ENCODE measurements at places on chromosomes 7 and 10.
A peak's percentile ranks its signal among the peaks of the same experiment; 100 is the strongest.

- DNase-seq: peak; percentile 15
These were observed 17.5 kb downstream of the CFAP69 start for GRCh38 chr7:90262438-90262837.

DNA sequence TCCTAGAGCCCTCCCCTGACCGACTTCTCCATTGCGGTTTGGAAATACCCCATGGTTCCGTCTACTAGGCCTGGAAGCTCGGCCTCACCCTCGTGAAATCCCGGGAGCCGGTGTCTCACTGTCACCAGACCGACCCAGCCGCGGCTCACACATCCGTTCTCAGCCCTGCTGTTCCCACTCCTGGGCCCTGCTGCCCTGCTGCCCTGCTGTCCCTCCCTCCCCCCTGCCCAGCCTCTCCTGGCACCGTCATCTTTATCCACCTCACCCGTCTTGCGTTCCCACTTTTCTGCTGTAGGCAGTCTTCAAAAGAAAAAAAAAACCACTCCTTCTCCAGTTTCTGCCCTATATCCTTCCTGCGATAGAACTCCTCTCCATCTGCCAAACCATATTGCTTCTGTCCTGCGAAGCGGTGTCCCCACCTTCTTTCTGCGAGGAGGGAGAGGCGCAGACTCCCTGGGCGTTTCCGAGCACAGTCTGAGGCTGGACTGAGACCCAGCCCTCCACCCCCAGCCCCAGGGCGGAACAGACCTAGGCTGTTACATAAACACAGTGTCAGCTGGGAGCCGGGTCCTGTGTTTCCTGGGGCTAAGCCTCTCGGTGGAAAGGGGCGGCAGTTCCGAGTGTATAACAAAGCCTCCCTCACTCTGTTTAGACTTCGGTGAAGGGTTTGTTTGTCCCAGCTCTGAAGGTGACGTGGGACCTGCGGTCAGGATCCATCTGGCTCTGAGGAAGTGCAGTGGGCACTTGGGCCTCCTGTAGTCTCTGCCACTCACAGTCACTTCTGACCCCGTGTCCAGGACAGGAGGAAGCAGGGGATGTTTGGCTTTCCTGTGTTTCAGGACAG is 2.8 kb downstream of the AGAP3 start:
- DNase-seq: peak; percentile 68

- peak; percentile 72 for DNase-seq
These were observed 6.5 kb upstream of the NANOS1 start for GRCh38 chr10:119022846-119023552.

GRCh38 chr7:79008786-79009185 is 444.7 kb downstream of the MAGI2 start:
- no peak for DNase-seq

GRCh38 chr10:52818019-52818418 is 45.4 kb upstream of the MBL2 start:
- no peak for DNase-seq

- no peak for DNase-seq
These were observed 286.0 kb downstream of the RNLS start for GRCh38 chr10:88297103-88297502.

DNA sequence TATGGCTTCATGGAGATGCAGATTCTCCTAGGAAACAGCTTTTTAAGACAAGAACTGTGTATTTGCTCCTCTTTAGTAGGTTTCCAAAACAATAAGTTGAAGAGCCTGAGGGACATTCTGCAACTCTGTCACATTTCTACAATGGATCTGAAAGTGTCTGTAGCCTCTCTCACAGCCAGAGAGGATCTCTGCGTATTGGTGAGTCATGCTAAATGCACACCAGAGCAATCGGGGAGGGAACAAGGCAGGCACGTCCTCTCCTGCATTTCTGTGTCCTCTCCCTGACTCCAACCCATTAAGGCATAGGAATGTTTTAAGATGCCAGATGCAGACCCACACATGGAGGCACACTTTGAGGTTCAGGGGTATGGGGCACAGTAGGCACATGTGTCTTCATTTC is 1126.4 kb upstream of the GHITM start:
- no peak for DNase-seq

GRCh38 chr7:151367284-151367683 is 25.7 kb downstream of the NUB1 start:
- DNase-seq: peak; percentile 41

GRCh38 chr10:101769541-101770180 is 6.3 kb downstream of the FGF8 start:
- peak; percentile 8 for DNase-seq

DNA sequence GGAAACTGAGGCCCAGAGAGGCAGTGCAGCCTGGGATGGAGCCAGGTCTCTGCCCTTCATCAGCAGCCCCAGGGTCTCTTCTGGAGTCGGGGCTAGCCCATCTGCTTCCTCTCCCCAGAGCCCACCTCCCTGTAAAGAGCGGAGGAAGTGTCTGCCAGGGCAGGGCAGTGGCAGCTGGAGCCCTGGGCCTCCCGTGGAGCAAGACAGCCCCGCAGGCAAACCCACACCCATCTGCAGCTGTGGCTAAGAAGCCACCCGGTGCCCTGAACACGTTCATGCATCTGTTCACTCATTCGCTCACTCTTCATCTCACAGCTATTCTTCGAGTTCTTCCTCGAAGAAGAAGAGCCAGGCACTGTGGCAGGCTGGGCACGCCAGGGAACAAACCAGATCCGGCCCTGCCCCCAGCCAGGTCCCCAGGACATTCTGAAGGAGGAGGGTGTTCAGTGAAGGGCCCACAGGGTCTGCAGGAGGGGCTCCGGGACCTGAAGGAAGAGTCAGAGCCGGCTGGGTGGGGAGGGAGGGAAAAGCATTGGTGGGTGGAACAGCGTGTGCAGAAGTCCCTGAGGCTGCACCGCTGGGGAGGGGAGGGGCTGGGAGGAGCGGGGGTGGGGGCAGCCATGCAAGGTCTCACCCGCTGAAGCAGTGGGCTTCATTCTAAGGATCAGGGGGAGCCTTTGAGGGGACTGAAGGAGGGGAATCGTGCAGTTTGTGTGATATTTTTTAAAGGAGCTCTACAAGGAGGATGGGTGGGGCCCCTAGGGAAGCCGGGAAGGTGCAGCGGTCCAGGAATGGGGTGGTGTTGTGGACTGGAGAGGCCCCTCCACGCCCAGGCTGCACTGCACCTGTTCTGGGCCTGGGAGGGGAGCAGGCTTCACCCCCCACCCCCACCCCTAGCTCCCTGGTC is 99.1 kb downstream of the UNCX start:
- DNase-seq: no peak

DNA sequence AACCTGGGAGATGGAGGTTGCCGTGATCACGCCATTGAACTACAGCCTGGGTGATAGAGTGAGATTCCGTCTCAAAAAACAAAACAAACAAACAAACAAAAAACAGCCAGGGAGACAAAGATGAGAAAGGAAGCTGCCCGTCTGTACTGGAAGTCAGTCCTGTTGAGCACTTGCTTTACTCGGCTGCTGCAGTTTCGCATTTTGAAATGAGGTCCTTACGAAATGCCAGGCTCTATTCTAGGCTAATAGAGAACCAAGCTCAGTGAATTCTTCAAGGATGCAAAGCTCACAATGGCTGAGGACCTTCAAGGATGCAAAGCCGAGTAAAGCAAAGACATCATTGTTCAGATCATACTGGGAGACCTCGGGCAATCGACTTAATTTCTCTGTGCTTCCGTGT is 333.3 kb downstream of the CALN1 start:
- no peak for DNase-seq

DNA sequence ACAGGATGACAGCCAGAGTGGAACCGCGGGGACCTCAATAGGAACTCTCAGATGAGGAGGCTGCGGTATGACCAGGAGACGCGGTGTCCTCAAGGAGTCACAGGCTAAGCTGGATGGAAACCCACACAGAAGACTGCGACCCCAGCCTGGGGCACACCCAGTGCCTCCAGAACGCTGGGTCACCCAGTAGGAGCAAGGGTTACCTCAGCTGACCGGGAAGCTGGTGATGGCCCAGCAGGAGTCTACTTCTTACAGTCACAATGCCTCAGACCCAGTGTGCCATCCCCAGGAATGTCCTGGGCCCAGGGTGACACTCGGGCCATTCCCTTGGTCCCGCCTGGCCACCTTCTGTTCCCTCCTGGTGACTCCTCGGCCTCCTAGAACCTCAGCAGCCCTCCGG is 29.9 kb downstream of the CNPY1 start:
- DNase-seq: no peak

- no peak for DNase-seq
These were observed 89.0 kb downstream of the GLCCI1 start for GRCh38 chr7:8057566-8057965.

DNA sequence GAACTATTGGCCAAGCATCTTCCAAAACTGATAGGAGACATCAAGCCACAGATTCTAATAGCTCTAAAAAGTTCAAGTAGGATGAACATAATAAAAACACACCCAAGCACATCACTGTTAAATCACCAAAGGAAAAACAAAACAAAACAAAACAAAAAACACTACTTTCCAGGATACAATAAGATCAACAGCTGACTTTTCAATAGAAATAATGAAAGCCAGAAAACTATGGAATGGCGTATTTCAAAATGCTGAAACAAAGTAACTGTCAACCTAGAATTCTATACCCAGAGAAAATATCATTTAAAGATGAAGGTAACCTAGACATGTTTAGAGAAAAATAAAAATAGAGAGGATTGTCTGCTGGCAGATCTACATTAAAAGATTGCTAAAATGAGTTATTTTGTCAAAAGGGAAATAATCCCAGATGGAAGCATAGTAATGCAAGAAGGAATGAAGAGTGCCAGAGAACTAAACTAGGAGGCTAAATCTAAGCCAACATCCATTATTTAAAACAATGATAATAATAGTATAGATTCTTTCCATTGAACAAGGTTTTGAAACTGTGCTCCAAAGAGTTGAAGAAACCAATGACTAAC is 13.9 kb downstream of the TUBAL3 start:
- DNase-seq: no peak

DNA sequence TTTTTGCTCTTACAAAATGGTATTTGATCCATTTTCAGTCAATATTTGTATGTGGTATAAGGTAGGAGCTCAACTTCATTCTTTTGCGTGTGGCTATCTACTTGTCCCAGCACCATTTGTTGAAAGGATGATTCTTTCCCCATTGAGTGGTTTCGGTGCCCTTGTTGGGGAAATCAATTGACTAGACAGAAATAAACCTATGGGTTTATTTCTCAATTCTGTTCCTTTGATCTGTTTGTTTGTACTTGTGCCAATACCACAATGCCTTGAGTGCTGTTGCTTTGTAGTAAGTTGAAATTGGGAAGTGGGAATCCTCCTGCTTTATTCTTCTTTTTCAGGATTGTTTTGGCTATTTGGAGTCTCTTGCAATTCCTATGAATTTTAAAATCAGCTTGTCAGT is 41.0 kb downstream of the SNX10 start:
- no peak for DNase-seq

DNA sequence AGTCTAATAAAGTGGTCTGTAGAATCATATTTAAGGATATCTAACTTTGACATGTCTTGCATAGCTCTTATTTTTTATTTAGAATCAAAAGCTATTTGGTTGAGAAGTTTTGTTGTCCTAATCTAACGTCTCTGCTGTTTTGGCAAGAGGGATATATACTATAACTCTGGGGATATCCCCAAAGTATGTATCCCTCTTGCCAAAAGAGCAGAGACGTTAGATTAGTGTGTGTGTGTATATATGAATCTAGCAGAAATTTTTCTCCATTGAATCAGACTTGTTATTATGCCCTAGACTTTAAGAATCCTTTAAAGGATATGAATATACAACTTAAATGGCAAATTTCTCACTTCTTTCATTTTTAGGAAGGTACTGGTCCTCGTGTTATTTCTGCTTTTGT is 9.6 kb downstream of the SMC3 start:
- DNase-seq: no peak

DNA sequence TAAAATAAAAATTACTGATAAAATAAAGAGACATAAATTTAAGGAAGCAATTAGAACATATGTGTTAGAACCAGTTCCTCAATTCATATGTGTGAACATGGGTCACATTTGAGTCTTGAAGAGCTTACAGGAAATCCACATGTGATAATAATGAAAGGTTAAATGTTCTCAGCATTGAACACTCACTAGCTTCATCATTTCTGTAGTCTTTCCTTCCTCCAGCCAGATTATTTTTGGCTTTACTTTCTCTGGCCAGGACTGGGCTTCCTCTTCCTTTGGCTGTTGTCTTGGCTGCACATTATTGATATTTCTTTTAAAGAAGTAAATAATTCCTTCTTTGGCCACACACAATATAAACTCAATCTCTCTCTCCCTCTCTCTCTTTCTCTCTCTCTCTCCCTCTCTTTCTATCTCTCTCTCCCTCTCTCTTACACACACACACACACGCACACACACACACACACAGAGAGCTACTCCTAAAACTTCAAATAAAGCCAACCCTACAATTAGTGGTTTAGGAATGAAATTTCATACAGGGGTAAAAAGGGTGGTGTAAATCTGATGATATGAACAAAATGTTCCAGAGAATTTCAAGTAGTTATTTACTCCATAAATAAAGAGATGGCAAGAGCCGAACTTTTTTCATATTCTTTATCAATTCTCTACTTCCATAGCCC is 171.2 kb downstream of the REEP3 start:
- no peak for DNase-seq

DNA sequence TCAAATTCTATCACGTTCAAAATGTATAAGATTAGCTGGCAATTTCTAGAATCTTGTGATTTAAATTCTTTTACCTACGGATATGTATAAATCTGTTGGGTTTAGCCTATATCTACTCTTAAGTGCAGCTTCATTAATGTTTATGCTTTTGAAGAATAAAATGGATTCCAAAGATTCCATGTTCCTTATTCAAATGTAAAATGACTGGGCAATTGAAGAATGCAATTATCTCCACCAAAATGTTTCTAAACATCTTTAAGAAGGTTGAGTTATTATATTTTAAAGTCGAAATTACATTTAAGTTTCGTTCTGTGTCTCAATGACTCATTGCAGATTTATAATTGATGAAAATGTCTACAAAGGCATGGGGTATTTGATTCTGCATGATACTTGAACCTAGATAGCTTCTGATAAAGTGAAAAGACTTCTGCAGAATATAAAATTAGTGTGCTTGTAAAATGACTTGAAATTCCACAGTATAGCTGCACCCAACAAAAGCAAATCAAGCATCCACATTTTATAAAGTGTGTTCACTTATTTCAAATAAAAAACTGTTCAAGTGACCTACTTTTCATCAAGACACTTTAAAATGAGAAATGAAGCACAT is 697.0 kb upstream of the PCDH15 start:
- no peak for DNase-seq

Measured in AG08396 (cell line).